ENCODE measurements at places on chromosomes 7 and 10.

GRCh38 chr10:110861930-110862649 lies 9.6 kb upstream of the PDCD4 start:
- DNase-seq: no peak

DNA sequence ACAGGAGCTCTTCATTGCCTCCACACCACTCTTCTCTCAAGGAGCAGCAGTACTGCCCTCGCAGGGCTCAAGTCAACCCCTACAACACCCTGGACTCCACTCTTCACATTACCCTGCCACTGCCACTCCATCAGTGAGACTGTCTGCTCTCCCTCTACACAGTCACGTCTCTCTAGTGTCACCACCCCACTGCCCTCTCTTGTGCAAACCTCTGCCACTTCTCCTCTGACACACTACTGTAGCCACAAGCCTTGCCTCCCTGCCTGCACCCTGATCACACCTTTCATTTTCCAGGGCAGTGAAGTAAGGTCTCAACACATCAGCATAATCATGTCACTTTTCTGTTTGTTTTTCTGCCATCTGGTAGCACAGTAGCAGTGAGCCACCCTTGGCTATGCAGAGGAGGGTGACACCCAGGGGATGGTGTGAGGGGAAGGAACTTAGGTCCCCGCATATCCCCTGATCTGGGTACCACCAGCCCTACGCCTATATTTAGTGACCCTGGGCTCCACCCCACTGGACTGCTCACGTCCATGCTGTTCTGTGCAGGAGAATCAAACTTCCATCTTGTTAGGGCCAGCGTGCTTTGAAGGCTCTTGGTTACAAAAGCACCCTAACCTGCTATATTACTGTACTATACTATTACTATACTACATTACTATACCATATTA lies 1.6 kb downstream of the C10orf143 start:
- no peak for DNase-seq

- no peak for DNase-seq
These were observed 45.3 kb downstream of the MLLT10 start for GRCh38 chr10:21579291-21579690.

DNA sequence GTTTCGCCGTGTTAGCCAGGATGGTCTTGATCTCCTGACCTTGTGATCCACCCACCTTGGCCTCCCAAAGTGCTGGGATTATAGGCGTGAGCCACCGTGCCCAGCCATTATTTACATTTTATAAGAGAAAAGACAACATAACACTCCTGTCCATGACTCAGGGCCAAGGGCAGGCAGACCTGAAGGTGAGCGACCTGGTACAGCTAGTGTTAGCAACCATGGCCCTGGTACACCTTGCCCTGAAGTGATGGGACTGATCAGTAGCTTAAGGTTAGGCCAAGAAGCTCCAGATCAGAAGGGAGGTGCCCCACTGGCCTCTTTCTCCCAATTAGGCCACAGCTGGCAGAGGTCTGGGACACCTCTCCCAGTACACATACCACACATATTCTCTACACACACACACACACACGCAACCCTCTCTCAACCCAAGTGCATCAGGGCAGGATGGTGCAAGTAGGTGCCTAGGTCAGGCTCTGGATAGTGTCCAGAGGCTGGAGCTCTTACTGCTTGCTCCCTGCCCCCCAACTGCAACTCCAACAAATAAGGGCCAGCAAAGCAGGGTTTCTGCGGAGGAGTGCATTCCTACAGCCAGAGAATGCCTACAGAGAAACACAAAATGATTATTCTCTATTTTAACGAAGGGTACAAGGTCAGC lies 43.8 kb downstream of the DPCD start:
- no peak for DNase-seq

GRCh38 chr7:70410134-70410750 lies 721.7 kb upstream of the GALNT17 start:
- DNase-seq: no peak

DNA sequence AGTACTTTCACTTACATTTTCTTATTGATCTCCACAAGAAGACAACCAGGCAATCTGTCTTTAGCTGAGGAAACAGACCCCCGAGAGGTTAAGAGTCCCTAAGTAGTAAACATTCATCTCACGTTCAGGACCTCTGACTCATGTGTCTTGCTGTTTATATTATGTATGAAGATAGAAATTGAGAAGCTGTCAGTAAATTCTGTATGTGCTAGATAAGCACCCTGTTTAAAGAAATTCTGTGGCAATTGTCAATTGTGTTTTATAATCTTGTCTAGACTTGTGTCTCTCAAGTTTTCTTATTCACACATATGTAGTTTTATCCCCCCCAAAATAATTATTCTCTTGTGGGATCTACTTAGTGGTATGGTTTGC lies 14.5 kb downstream of the ADK start:
- no peak for DNase-seq

DNA sequence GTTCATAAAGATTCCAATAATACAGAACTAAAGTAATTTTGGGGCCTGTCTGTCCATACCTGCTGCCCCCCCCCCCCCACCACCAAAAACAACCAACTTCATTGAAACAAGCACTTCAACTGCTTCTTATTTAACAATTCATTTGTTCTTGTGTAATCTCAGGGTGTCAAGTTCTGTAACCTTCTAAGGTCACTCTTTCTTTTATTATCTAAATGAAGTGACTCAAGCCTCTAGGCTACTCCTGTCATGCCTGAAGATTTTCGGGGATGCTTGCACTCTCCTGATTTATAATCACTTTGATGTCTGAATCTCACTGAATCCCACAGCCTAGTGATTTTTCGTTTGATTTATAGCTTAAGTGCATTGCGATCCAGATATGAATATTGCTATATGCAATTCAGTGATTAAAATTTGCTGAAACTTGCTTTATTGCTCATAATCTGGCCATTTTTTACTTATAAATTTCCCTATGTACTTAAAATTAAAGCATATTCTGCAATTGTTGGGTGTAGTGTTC lies 27.2 kb downstream of the GARIN1A start:
- DNase-seq: no peak

DNA sequence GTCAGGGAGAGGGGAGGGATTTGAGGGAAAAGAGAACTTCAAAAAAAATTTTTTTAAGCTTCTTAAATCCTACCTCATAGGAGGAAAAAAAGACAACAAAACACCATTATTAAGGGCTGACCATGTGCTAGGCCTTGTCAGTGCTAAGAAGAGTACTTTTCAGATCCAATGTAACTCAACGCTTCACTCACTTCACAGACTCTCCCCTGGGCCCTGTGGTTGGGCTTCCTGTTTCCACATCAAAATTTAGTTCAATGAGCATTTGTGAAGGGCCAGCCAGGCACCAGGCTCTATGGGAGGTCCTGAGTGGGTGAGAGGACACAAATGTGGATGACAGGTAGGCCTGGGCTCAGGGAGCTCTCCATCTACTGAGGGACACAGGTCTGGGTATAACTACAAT lies 249.8 kb downstream of the PTEN start:
- DNase-seq: no peak

DNA sequence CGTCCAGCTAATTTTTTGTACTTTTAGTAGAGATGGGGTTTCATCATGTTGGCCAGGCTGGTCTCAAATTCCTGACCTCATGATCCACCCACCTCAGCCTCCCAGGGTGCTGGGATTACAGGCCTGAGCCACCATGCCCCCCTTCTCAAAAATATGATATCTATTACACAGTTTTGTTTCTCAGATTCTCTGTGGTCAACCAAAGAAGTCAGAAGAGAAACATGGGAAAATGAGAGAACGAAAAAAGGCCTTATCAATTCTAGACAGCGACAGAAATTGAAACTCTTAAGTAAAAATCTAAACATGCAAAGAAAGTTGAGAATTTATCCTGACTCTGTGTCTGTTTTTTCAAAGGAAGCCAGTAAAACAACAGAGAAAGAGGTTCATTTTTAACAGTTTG lies 283.8 kb upstream of the PLXDC2 start:
- no peak for DNase-seq

- no peak for DNase-seq
These were observed 84.1 kb downstream of the FOXL3 start for GRCh38 chr7:373818-374705.

DNA sequence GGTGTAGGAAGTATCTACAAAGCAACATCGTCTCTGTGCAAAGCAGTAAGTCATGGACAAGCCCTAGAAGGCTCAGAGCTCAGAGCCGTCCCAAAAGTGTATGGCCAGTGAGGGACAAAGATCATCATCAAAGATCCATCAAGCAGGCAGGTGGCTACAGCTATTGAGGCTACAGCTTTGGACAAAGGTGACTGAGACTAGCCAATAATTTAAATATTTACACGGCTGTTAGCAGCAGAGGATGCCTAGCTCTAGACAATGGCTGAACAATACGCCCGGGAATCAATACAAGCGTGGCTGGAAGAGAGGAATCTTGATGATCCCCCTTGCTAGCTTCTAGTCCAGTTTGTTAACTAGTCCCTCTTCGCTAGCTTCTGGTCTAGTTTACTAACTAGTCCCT lies 17.9 kb downstream of the NMT2 start:
- DNase-seq: no peak

DNA sequence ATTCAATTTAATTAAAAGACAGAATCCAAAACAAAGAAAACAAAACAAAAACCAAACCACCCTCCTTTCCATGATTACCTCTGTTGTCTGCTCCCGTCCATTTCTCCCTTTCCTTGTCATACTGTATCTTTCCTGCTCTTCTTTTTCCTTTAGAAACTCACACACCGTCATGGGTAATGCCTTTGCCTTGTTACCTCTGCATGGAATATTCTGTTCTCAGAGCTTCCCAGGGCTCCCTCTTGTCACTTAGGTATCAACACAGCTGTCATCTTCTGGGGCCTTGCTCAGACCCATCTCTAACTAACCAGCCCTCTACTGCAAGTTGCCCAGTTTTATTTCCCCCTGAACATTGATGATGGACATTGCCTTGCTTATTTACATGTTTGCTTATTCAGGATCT lies 30.2 kb upstream of the GIMAP8 start:
- DNase-seq: no peak

- no peak for DNase-seq
These were observed 39.9 kb upstream of the EMX2 start for GRCh38 chr10:117502421-117503243.

GRCh38 chr10:62084451-62084850 lies 183.0 kb downstream of the ARID5B start:
- DNase-seq: no peak

- DNase-seq: no peak
These were observed 322.5 kb downstream of the PTPRN2 start for GRCh38 chr7:158264881-158265742.

DNA sequence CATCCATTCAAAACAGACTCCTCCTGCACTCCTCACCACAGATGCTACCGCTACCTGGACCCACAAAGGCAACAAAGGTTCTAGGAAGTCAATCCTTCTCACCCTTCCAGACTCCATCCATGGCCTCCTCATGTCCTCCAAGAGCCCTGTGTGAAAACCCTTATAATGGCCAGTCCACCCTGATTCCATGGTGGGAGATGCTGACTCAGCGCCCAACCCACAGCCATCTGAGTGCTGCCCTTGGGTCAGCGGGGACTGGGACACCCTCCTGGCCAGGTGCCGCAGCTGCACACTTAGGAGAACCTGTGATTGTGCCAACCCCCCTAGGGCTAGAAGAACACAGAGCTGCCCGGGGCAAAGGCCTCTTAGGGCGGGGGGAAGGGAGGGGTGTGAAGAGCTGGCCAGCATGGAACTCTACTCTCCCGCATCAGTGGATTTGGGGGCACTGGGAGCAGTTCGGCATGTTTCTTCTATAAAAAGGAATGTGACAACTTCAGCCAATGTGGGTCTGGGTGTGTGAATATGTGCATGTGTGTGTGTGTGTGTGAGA lies 25.4 kb downstream of the TMEM273 start:
- DNase-seq: no peak

GRCh38 chr7:78543976-78544375 lies 745.4 kb downstream of the PHTF2 start:
- no peak for DNase-seq

DNA sequence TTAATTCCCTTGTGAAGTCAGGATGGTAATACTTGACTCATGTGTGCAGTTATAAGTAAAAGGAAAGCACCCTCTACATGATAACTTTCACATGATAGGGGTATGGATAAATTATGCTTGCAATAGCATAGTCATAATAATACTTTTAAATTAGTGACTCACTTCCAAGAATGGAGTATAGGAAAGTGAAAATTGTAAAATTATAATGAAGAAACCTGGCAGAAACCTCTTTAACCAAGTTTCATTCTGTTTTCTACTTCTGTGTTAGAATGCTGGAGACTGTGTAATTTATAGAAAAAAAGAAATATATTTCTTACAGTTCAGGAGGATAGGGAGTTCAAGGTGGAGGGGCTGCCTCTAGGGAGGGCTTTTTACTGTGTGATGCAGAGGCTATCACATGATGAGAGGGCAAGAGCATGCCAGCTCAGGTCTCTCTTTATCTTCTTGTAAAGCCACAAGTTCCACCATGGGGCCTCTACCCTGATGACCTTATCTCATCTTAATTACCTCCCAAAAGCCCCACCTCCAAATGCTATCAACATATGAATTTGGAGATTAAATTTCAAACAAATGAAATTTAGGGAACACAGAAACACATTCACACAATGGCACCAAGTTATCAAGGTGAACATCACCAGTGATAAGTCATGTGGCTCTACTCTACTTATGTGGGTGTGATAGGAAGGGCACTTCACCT lies 43.2 kb downstream of the HDAC9 start:
- DNase-seq: no peak

GRCh38 chr10:69880301-69881081 lies 78.8 kb downstream of the COL13A1 start:
- no peak for DNase-seq

DNA sequence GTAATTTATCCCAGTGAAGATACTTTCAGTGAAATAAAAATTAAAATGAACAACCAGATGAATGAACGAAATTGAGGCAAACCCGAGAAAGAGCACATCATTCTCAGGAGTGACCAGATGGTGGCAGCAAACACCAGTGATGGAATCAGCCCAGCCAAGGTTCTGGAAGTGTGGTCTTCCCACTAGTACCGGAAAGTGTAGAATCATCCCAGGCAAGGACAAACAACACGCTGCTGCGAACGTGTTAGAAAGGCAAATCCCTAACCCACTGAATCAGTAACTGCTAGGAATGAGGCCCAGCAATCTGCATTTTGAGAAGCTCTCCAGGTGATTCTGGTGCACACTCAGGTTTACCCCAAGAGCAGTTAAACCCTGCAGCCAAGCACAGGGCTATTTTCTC lies 15.5 kb upstream of the SLC18A3 start:
- DNase-seq: no peak

All from stimulated activated CD4-positive, alpha-beta T cell treated with anti-CD3 and anti-CD28 coated beads, Interleukin-15, amount 100 ng/mL, for 1 hour (primary cell).